ENCODE measurements at places on chromosomes 1 and 21.
A peak's percentile ranks its signal among the peaks of the same experiment; 100 is the strongest.

DNA sequence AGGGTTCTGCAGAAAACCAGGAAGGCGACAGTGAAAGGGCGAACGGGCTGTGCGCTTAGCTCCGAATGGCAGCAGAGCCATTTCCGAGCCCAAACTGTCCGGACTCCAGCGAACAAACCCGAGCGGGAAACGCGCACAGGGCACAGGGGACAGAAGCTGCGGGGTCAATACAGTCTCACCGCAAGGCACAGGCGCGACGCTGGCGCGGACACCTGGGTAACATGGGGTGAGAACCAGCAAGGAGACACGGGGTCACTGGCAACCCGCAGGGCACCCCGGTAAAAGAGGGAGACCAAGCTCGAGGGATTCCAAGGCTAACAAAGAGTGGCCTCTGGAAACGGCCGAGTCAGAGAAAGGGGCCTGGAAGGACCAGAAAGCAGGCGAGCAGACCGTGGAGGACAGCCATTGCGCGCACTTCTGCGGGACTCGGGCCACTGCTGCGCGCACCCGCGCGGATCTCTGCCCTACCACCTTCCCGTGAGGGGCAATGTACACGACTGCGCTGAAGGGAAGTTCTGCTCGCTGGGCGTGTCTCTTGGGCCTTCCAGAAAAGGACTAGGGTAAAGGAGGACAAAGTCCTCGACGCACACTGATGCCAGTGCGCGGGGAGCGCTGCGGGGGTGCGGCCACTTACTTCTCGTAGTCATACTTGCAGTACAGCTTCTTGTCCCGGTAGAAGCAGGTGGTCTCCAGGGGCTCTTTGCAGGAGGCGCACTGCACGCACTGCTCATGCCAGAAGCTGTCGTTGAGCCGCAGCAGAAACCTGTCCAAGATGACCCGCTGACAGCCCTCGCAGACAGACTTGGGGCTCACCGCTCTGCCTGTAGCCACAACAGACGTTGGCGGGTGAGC lies 3.8 kb downstream of the LMX1A start:
- no peak for DNase-seq

DNA sequence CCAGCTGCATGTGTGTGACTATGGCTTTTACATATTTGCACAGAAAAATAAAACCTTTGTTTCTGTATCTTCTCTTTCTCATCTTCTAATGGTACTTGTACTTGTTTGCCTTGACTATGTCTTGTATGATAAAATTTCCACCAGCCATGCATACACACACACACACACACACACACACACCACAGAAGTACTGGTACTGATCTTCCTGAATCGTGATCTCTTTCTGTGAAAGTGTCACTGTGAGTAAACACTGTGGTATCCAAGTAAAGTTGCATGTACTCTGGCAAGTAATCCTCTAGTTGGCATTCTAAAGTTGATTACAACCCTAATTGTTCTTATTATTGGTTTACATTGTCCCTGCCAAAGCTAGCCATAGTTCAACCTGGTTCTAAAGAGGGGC lies 176.7 kb downstream of the CRB1 start:
- no peak for DNase-seq

- no peak for DNase-seq
These were observed 4.5 kb upstream of the LRRC52 start for GRCh38 chr1:165539306-165539705.

- DNase-seq = no peak
These were observed 2.4 kb downstream of the SEMA6C start for GRCh38 chr1:151143986-151144385.

GRCh38 chr1:21478356-21478755 lies 30.9 kb upstream of the ALPL start:
- DNase-seq = no peak

DNA sequence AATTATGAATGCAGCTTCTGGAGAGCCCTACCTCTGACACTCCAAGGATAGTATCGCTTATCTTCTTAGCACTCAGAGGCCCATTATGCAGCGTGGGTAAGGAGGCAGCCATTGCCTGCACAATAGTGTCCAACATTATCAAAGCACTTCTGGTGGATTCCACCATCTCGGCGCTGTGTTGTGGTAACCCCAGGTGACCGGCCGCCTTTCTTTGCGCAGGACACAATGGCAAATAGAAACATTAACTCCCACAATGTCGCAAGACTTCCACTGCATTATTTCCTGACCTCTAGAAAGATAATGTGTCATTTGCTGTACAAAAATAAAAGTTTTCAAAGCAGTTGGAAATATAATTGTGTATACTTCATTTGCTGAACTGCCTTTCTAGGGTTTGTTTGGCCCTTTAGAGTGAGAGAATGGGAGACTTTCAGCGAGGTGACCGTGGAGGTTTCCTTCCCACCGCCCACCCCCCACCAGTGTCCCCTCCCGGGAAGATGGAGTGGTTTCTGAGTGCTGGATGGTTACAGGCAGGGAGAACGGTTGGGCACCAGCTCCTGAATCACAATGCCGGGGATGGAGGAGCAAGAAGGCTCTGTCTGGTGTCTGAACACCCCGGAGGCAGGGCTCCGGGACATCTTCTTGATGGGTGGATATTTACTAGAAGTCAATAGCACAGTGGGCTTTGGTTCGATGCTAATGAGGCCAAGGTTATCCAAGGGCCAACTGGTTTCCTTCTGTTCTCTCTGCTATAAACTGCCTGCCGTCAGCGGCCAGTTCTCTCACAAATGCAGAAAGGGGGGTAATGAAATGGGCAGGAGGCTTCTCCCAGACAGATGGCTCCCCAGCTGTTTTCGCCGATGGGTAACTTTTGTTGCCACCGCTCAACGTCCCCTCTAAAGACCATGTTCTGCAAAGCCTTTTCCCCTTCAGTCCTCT lies 215.4 kb upstream of the PROX1 start:
- no peak for DNase-seq

DNA sequence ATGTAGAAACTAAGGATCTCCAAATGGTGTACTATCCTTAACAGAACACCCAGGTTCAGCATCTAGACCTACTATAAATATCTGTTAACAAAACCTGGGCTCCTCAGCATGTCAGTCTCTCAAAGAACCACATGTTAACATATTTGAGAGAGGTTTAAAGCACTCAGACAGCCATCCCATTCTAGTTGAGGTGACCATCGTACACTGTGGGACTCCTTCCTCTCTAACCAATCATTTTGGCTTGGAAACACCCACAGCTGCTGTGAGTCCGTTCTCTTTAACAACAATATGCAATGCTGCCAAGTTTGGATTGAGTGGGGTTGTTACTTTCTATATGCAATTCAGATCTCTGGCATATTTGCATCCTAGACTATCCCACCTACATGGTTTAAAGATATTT lies 105.8 kb downstream of the MRPL39 start:
- no peak for DNase-seq

- DNase-seq = no peak
These were observed 418.2 kb downstream of the FAM72C start for GRCh38 chr1:143553627-143554026.

DNA sequence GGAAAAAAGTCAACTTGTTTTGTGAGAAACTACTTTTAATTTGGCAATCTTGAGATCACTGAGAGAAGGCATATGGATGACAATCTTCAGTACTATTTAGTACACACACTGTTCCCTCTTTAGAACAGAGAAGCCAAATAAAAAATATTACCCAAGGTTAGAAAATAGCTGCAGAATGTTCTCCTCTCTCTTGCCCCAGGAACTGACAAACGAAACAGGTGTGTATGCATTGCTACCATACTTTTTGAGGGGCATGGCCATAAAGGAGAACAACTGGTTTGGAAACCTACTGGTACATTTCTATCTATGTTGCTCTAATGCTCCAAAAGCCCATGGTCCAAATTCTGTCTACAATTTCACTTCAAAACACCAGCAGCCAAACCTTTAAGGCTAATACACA lies 5.7 kb downstream of the TOR1AIP2 start:
- DNase-seq = no peak

DNA sequence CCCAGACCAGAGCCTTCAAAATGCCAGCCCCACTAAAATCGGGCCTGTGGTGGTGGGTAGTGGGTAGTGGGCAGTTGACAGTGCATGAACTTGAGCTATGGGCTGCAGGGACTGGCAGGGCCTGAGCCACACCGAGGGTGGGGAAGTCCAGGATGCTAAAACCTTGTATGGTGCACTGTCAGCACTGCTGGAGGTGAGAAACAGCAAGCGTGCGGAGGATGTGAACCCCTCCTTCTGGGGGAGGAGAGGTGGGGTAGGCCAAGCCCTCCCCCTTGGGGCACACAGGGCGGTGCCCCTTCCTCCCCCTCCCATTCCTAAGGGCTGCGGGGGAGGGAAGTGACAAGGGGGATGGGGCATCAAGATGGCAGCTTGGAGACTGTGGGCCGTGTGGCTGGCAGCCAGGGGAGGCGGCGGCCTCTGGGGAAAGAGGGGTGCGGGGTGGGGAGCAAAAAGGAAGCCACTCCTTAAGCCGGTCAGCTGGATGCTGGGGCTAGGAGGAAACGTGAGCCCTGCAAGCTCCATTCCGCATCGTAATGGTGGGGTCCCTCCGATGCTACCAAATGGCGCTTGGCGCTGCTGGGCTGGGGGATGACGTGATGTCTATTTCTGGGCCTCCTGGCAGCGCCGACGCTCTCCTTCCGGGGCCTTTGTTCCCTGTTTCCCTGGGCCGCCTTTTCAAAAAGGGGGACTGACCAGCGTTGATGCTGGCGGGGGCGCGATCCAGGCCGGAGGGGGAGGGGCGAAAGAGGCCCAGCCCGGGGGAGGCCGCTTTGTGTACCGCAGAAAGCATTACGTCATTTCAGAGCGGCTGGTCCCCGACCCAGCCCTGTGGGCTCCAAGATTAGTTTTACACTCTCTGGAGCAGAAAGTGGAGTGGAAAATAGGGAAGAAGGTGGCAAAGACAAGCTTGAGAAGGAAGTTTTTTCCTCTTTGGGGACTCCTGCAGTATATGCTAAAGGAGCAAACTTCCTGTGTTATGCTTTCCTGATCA lies 809 bp downstream of the SYT11 start:
- peak; percentile 91 for DNase-seq

DNA sequence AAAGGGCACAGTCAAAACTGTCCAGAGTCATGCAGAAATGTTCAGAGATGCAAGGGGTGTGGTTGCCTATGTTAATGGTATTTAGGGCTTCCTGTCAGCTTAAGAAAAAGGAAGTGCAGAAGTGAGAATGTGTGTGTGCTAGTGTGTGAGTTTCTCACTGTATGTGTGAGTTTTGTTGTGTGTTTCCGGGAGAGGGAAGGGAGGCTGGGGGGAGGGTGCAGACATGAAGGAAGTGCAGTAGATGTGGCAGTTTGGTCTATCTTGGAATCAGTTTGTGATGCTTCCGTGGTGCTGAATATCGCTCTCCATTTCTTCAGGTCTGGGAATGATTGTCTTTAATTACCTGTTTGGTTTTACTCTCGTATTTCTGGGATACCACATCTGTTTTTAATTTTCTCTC lies 16.5 kb upstream of the ATP6V1G3 start:
- DNase-seq = no peak

DNA sequence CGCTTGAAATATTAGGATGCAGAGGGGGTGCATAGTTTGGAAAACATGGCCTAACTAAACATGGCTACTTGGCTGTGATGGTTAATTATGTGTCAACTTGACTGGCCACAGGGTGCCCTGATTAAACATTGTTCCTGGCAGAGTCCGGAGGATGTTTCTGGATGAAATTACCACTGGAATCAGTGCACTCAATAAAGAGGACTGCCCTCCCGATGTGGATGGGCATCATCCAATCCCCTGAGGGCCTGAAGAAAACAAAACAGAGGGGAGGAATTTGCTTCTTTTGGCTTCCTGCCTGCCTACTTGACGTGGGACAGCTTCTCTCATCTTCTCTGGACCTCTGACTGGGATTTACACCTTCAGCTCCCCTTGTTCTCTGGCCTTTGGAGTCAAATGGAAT lies 79.1 kb upstream of the KCNE2 start:
- no peak for DNase-seq

- no peak for DNase-seq
These were observed 69.0 kb downstream of the C1orf21 start for GRCh38 chr1:184455786-184456185.

- no peak for DNase-seq
These were observed 130.4 kb downstream of the TRABD2B start for GRCh38 chr1:47866601-47867437.

DNA sequence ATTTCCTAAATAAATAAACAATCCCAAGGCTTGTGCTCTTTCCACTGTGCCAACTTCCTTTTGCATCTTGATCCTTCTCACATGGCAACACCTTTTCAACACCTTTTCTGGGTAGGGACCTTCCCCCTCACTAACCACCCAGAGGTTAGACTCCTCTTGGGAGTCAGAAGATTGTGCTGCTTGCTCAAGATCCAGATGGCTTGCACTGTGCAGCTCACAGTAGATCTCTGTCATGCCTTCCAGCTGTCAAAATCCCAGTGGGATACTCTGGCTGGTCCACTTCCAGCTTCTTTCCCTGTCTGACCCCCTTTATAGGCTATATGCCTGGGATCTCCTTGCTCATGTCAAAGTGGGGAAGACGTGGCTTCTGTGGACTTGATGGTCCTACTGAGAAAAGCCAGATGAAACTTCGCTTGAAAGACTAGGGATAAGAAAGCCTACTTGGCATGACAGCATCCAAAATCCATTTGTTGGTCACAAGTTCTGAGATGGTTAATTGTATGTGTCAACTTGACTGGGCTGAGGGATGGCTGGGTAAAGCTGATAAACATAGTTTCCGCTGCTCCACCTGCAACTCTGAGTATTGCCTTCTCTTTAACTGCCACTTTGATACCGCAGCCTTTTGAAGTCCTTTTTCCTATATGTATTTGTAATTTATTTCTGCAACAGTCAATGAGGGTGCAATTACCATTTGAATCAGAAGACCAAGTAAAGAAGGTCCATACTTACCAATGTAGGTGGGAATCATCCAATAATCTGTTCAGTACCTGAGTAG lies 74.5 kb downstream of the S1PR1 start:
- no peak for DNase-seq

GRCh38 chr1:101293461-101294051 lies 56.7 kb downstream of the S1PR1 start:
- no peak for DNase-seq

DNA sequence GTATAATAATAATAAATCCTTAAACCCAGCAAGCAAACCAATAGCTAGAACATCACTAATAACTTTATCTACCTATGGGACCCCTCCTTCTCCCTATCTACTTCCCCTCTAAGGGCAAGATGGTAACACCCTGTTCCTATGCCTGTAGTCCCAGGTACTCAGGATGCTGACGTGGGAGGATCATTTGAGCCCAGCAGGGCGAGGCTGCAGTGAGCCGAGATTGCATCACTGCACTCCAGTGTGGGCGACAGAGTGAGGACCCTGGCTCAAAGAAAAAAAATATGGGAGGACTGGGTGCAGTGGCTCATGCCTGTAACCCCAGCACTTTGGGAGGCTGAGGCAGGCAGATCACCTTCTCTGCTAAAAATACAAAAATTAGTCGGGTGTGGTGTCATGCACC lies 143.1 kb upstream of the SLC45A1 start:
- no peak for DNase-seq

- DNase-seq = no peak
These were observed 84.6 kb downstream of the NEGR1 start for GRCh38 chr1:72197786-72198185.

GRCh38 chr1:30185809-30186208 lies 537.6 kb downstream of the MATN1 start:
- DNase-seq = no peak

- no peak for DNase-seq
These were observed 160.3 kb downstream of the ETS2 start for GRCh38 chr21:38965910-38966504.
